ENCODE measurements at places on chromosomes 7 and 10. TPM values are rescaled to one million over a fixed set of nuclear protein-coding genes. Genes with fewer than 3 reads are reported as not detected.
A peak's percentile ranks its signal among the peaks of the same experiment; 100 is the strongest.

FAM25G gene
- polyA plus RNA-seq = not detected

- no peak for DNase-seq
Observed at GRCh38 chr10:128411643-128412042, 285.4 kb upstream of the MKI67 start.

TSPAN33 gene
- 64.0 TPM for polyA plus RNA-seq

- no peak for DNase-seq
Observed at GRCh38 chr7:158963771-158964241, 107.4 kb downstream of the DYNC2I1 start.

GRCh38 chr7:116742641-116743040, 70.6 kb downstream of the MET start:
- no peak for DNase-seq

PLAC9 gene
- 23.1 TPM for polyA plus RNA-seq

DNA sequence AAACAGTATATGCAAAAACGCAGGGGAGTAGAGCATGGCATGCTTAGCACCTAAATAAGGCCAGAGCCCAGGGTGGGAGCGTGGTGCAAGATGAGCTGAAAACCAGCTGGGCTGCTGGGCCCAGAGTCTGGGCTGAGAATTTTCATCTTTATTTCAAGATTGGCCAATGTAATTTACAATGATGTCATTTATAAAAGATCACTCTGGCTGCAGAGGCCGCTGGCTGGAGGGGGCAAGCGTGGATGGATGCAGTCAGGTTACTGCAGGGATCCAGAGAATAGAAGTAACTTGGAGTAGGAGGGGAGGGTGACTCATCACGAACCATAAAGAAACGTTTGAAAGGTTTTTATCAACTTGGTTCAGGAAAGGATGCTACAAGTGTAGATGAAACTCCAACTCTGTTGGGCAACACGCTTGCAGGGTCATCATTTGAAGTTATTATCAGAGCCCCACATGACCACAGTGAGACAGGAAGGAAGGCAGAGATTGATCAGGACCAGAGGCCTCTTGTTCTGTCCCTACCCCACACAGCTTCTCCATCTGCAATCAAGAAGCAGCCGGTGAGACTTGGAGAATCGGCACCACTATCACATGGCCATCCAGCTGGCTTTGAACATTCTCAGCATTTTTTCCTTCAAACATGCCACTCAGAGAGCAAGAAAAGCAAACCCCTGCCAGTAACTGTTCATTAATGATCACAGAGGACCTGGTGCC, 49.2 kb downstream of the ODAD2 start:
- DNase-seq = no peak

- DNase-seq = no peak
Observed at GRCh38 chr7:97971120-97971989, 18.6 kb downstream of the OCM2 start.

- no peak for DNase-seq
Observed at GRCh38 chr10:34716958-34717357, 98.1 kb downstream of the PARD3 start.

FRMPD2 gene
- 0.40 TPM for polyA plus RNA-seq

DNA sequence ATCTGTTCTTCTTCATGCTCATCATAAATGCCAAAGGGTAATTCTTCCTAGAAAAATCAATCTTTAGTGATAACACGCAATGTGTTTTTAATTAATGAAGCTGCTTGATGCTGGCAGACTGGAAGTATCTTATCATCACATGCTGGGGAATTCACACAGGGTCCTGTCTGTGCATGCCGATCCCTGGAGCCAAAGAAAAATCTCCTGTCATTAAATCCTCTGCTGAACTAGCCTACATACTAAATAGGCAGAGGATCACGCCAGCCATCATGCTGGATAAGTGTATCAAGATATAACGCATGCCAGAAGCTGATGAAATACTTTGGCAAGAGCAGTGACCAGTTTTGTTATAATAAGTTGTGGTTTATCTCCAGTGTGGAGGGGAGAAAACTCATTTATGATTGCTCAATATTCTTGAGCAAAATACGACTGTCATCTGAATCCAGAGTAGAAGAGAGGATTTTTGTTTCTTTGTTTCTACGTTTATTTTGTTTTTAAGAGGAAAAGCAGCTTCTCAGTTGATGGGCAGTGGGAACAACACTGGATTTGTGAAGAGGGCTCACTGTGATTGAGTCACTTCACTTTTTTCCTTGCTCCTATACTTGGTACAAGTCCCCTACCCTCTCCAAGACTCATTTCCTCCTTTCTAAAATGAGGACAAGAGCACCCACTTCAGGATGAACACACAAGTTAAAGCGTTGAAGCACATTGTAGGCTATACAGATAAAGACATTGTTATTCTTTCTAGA, 649.1 kb downstream of the TNS3 start:
- no peak for DNase-seq

MDFIC gene
- polyA plus RNA-seq = 34.0 TPM

GRCh38 chr10:9068003-9068402, 1013.5 kb downstream of the GATA3 start:
- DNase-seq = no peak

ARPC1A gene
- 108 TPM for polyA plus RNA-seq

DNA sequence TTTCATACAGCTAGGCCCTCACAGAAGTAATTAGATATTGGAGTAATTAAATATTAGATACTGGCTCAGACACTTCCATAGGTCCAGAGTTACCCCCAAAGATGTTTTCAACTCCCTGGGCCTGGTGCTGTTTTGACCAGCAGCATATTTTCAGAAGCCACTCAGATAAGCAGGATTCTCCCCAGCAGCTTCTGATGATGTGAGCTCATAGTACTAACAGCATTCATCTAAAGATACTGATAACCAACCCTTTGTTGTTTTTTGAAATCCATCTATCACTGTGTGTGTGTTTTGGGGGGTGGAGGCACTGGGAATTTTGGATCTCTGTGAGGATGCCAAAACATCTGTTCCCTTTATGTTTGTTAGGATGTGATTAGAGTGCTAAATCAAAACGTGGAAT, 52.7 kb downstream of the VPS50 start:
- DNase-seq = no peak

GRCh38 chr7:25777969-25778708, 373.9 kb upstream of the NFE2L3 start:
- DNase-seq = no peak

DNA sequence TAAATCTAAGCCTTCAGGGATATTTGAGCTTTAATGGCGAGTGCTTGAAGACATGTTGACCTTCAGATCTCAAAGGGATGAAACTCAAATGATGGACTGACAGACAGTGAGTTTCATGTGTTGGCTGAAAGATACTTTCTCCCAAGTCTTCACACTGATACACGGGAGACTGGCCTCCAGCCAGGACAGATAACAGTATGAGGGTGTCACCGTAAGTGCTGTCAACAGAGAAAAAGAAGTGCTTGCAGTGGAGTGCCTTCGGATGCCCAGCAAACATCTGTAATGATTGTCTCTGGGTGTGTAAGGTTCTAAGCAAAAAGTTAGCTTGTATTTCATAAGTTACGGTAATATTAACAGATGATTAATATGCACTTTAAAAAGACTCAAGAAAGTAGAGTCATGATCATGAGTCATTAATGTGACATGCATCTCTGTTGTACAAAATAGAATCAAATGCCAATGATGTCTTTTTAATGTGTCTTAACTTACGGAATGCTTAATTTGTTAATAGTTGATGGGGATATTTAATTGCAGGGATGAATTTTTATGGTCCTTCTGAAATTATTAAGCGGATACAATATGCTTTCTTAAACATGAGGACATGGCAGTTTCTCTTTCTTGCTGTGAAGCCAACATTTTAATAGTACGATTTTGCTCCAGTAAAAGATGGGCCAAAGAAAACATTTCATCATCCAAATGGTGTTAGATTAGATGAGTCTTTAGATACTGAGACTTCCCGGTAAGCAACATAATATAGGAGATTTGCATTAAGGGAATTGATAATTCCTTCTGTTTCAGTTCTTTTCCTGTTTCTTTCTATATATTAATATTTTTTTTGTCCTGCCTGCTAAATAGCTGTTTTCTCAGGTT, 292.5 kb downstream of the GALNT17 start:
- no peak for DNase-seq

POU6F2 gene
- 0.11 TPM for polyA plus RNA-seq

DNA sequence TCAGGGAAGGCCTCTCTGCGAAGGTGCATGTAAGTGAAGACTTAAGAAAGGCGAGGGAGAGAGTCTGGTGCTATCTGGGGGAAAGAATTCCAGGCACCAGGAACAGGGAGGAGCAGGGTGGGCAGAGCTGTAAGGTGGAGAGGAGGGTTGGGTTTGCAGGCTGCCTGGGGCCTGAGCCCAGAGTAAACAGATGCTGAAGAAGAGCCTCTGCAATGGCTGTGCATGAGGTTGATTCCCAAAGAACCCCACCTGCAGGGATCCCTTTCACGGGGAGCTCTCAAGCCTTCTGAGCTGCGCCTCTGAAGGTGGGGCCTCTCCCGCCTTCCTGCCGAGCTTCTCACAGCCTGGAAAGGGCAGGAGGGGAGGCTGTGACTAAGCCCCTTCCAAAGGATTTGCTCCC, 115.1 kb downstream of the RNF216 start:
- no peak for DNase-seq

DNA sequence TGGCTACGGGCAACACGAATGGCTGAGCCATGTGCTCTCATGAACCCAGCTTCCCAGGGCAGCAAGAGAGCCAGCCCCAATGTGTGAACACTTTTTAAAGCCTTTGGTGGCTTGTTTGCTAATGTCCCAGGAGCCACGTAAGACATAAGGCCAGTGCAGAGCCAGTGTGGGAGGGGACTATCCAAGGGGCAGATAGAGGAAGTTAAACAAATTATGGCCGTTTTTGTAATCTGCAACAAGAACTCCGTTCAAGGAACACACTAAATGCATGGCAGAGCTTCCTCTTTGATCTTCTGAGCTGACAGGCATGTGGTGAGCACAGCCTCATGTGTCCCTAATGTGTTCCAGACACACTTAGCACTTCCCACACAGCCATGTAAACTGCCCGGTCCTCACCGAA, 133.3 kb downstream of the TEX36 start:
- no peak for DNase-seq

- no peak for DNase-seq
Observed at GRCh38 chr10:35274498-35275060, 61.7 kb upstream of the CCNY start.

DNA sequence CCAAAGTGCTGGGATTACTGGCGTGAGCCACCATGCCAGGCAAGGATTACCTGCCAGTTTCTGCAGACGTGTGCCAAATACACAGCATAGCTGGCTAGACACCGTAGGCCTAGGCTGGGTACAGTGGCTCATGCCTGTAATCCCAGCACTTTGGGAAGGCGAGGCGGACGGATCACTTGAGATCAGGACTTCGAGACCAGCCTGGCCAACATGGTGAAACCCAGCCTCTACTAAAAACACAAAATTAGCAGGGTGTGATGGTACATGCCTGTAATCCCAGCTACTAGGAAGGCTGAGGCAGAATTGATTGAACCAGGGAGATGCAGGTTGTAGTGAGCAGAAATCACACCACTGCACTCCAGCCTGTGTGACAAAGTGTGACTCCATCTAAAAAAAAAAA, 868 bp downstream of the RFC2 start:
- no peak for DNase-seq

ABHD11 gene
- 35.1 TPM for polyA plus RNA-seq

- DNase-seq = no peak
Observed at GRCh38 chr7:101905203-101905865, 87.9 kb downstream of the CUX1 start.

SPDYE16 gene
- polyA plus RNA-seq = 1.6 TPM

- no peak for DNase-seq
Observed at GRCh38 chr10:68562661-68563570, 2.8 kb downstream of the TET1 start.

DNA sequence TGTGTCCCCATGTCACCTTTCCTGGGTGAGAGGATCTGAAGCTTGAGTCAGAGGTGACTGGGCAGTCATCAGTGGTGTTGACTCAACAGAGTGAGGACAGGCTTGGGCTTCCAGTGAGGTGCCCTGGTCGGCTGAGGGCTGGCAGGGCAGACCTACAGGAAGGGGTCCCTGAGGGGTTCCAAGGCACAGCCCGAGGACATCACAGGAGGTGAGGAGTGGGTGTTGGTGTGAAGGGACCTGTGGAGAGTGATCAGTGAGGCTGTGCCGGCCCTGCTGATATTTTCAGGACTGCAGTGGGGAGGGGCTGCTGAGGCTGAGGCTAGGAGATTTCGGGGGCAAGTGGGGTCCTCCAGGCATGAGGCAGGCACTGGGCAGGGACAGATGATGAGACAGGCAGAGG, 545.5 kb downstream of the TCERG1L start:
- no peak for DNase-seq

DNA sequence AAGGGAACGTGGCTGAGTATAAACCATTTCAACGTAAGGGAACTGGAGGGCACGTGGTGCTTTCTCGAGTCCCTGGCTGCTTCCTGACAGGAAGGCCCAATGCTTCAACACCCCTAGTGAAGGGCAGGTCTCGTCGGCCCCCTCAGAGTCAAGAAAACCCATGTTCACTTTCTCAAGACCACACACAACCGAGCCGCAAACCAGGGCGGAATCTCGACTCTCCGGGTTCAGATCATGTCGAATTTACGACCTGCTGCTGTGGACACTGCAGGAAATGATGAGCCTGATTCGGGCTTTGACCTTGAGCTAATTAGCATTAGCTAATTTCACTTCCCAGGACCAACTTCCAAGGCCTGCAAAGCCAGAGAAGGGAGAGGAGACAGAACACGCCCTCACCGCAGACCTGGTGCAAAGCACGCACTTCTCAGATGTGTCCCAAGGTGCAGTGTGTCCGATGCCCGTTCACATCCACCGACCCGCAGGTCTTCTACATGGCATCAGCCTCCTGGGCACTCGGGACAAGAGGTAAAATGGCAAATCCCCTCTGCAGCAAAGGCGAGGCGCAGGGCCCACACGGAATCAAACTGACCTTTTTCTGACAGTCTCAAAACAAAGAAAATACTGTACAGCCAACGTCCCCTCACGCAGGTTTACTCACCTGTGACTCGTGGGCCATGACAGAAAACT, 94.7 kb downstream of the DIP2C start:
- no peak for DNase-seq

DNA sequence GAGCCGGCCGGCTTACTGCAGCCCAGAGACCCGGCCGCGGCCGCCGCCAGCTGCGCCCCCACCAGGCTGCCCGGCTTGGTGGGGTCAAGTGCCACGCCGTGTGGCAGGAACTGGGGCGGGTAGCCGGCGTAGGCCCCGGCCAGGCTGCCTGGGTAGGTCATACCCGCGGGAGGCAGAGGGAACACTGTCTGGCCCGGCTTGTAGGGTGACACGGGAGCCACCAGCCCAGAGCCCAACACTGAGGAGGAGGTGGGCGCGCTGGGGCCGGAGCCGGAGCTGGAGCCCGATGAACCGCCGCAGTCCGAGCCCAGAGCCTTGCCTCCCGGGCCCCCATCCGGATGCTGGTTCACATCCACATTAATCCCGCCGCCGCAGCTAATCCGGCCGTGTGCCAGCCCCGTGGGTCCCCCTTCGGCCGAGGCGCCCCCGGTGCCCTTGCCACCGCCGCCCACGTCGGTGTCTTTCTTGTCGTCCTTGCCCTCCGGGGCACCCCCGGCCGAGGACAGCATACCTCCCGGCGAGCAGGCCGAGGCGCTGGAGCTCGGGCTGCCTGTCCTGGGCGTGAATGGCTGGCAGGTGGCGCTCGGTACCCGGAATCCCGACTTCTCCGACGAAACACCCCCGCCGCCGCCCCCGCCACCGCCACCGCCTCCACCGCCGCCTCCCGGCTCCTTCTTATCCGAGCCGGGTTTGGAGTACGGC, 2.0 kb downstream of the ZNF503 start:
- peak; percentile 27 for DNase-seq

All from left renal pelvis (tissue), 4 donors.